Neural crest cell (in vitro differentiated cells): ENCODE measurements at places on chromosomes 2 and 18.

DNA sequence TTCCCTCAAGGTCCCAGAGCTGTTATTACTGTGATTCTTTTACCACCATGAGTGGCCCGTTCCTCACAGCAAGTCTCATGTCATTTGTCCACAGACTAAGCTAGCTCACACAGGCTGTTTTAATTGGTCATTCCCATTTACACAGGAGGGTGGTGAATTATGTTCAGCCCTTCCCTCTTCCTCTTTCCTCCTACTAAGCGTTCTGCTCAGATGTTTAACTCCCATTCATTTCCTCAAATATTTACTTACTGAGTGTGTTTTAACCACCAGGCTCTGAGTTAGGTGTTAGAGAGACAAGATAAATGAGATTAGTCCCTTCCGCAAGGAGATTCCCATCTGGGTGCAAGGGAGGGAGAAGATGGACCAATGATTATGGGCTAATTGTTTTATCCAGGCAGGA lies 403.6 kb upstream of the ACVR2A start:
- DNase-seq: no peak

DNA sequence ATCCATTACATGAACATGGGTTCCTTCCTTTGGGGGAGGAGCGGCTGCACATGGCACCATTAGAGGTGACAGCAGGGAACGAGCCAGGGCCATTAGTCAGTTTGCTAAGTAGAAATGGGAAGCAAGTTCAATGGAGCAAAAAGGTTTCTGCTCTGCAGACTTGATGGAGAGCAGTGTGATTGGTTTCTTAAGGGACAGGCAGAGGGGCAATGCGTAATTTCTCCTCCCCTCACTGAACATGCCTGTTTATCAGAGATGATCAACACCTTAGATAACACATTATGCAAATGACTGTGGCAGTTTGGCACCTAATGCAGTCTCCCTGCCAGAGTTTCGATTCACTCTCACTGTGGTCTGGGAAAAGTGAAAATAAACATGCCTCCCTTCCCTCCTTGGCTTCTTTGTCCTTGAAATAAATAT lies 414.5 kb downstream of the STK39 start:
- no peak for DNase-seq

DNA sequence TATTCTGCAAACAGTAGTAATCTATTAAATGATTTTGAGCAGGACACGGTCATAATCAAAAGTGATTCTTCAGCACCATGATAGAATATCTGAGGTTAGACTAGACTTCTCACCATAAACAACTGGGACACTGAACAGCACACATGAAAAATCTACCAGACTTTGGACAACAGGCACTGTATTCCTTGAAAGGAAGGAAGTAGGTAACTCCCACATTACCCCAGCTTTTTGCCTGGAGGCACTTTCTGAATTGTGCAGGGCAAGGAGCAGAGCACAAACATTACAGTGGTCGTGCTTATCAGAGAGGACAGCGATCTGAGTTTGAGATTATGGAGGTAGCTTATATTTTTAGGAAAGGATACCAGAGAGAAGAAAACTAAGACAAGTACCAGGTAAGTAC lies 25.3 kb upstream of the IL1RL1 start:
- no peak for DNase-seq

DNA sequence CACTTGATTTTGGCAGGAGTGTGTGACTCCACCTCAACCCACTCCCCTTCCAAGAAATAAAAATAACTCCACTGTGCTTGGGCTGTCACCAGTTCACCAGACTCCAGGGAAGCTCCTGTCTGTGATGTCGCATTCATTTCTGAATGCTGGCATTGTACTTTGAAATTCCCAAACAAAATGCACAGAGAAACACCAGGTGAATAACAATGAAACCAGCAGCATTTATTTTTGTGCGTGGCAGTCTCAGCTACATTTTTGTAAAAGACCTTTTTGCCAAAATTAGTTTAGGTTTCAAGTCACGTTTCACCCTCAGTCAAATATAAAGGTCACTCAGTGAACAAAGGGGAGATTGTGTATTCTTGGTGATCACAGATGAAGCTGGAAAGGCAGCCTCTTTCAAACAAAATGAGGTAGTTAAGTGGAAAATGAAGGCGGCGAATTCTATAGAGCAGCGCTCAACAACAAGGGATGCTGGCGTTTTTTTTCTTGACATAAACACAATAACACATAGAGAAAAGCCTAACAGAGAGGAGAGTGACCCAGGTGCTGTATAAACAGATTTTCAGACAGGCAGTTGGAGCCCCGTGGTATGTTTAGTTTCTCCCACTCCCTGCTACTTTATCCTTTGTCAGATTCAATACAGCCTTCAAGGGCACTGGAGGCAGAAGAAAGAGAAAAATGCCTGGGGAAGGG lies 210.3 kb upstream of the GCFC2 start:
- DNase-seq: peak; percentile 23

GRCh38 chr2:23555944-23556343 lies 171.0 kb downstream of the KLHL29 start:
- DNase-seq: no peak

DNA sequence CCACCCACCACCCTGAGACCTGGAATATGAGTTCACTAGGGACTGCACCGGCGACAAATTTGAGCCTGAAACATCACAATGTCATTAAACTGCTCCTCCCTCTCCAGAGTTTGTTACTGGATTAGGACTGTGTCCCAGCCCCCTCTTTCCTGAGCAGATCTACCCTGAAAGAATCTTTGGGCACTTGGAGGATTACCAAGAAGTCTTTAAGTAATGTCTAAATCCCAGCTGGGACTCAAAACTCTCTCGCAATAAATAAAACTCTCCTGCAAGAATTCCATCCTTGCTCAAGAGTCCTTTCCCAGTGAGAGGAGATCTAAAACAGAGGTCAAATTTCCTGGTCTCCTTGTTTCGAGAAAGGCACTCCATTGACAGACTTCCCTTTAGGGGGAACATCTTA lies 20.9 kb downstream of the GKN2 start:
- no peak for DNase-seq

DNA sequence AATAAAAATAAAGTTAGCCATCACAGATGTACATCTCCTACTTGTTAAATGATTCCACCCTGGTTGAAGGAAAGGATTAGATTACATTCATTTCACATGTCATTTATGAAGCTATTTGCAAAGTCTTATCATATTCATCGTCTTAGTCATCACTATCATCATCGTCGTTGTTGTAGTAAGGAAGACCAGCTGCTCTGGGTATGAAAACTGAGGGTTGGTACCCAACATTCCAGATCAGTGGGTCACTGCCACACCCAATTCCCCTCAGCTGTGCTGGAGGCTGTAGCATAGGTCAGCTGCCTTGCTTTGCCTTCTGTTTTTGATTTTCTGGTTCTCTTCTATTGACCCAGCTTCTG lies 20.9 kb upstream of the CCBE1 start:
- no peak for DNase-seq

GRCh38 chr2:178225006-178225805 lies 30.9 kb downstream of the OSBPL6 start:
- no peak for DNase-seq

DNA sequence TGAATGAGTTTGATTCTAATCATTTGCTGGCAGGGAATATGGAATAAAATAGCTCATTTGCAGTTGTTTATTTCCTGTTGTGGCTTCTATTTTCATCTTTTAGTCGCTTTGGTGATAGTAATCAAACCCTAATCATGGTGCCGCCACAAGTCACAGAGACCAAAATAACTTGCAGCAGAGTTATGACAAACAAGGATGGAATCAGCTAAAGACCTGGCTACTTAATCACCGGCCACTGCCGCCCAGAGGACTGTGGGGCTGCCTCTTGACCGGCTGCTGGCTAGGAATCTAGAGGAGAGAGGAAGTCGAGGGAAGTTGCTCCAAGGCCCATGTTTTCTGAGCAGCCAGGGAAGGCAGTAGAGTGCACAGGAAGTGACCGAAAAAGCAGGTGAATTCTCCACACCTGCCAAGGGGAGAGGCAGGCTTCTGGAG lies 5.1 kb upstream of the SMAD7 start:
- DNase-seq: no peak

DNA sequence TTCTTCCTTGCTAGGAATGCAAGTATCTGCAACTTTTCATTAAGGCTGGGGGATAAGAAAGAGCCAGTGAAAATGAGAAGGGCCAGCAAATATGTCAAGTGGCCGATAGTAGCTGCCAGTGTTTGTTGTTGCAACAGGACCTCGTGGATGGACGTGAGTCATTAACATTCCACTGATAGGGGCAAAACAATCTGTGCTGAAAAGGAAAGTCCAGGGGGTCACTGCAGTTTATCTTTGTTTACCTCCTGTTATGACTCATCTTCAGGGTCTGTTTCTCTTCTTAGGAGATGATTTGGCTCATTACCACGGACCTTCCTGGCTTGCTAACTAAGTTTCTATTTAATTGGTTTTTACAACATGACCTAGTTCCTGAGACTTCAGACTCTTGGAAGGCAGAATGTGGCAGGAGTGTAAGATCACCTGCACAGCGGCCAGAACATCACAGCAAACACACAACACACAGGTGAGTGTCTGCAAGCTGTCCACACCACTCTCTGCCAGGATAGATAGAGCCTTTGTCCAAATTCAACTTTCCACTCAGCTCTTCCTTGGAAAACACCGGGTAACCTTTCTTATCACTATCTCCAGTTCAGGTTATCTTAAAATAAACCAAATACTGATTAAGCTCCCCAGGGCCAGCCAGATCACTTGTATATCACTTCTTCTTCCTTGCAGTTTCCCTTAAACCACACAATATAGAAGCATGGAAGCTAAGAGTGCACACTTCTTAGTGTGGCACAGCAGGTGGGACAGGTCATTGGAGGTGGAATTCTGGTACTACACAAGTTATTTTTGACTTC lies 157.5 kb upstream of the LMAN1 start:
- no peak for DNase-seq

DNA sequence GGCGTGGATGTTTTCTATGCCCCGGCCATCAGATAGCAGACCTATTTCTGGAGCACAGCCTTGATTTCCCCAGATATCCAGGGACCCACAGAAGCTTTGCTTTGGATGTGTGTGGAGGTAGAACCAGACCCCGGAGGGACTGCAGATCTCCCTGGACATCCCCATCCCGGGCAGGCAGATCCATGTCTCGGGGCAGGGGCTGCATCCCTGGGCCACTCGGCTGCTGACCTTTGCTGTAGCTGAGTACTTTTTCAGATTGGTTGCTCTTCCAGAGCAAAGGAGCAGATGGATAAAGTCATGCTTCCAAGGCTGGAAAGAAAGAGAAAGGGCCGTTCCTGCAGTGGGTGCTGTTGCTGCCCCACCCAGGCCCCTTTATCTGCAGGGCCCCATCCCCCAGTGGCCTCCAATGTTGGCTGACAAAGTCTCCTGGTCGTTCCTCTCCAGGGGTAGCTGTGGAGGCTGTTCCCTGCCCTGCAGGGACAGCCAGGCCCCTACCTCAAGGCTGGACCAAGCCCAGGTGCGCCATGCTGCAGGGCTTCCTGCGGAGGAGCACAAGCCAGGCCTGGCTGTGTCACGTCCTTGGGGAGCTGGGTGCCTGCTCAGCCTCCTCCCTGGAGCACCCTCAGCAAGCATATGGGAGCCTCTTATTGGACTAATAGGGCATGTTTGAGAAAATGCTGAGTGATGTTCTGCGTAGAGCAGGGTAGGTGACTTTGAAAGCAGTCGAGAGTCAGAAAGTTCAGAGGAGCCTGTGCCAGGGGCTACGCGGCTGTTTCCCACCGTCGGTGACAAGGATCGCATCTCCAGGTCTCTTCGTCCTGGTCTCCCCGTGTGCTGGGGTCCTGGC lies 68.4 kb downstream of the TPO start:
- DNase-seq: no peak

GRCh38 chr2:97662386-97662894 lies 1.4 kb downstream of the ACTR1B start:
- no peak for DNase-seq

DNA sequence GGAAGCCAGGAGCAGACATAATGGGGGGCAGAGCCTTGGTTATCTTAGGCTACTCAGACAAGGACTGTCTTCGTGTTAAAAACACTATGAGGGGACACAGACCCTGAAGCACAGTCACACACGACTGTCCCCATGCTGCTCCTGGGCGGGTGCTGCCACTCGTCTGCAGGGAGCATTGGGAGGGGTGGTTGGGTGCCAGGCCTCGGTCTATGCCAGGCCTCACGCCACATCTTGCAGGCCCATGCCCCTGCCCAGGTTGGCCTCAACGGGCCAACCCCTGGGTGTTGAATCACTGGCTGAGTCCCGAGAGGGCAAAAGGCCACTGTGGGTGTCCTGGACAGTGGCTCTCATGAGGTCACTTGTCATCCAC lies 97.9 kb downstream of the USP40 start:
- no peak for DNase-seq

DNA sequence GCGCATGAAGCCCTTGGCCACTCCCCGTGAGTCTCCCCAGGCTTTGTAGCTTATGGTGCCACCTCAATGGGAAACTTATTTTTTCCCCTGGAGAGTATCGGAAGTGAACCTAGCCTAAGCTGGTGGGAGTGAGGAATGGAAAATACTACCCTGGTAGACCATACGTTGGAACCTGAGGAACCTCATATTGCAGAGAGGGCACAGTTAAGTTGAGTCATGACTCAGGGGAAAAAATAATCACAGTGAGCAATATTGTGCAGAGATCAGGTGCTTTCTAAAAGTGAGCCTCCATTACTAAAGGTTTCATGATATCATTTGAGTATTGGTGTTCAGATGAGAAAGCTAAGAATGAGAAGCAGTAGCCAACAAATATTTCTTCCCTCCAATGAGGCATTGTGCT lies 360.5 kb upstream of the NT5C1B start:
- no peak for DNase-seq

- DNase-seq: no peak
These were observed 256.1 kb upstream of the SIX2 start for GRCh38 chr2:45265336-45265735.

- DNase-seq: no peak
These were observed 9.0 kb upstream of the CREG2 start for GRCh38 chr2:101396316-101396717.

DNA sequence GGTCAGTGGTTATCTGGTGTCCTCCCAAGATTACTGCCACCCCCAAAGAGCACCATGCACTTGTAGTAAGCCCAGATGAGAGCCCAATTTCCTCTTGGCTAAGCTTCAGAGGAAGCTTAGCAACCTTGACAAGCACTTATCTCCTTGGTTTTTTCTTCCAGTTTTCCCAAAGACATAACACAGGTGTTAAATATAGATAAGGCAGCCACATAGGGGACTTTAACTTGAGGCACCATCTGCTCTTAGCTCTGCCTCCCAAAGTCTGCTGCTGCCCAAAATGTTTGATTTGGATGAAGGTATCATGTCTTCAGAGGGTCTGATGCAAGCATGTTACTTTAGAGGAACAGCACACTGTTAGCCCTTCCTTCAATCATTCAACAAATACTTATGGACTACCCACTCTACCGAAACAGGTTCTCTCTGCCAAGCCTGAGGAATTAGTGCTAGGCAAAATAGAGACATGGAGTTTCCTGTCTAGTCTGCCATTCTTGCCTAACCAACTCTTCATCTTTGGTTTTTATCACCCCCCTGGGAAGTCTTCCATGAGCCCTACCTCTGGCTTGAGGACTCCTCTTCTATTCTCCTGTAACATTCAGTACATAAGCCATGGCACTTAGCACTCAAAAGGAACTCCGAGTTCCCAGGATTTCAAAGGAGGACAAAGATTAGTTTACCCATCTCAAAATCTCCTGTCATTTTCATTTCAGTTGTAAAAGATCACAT lies 73.7 kb downstream of the SP3 start:
- DNase-seq: no peak

GRCh38 chr2:133342286-133343017 lies 225.8 kb downstream of the NCKAP5 start:
- DNase-seq: no peak
